ENCODE measurements at places on chromosomes 7 and 10.
A peak's percentile ranks its signal among the peaks of the same experiment; 100 is the strongest.

DNA sequence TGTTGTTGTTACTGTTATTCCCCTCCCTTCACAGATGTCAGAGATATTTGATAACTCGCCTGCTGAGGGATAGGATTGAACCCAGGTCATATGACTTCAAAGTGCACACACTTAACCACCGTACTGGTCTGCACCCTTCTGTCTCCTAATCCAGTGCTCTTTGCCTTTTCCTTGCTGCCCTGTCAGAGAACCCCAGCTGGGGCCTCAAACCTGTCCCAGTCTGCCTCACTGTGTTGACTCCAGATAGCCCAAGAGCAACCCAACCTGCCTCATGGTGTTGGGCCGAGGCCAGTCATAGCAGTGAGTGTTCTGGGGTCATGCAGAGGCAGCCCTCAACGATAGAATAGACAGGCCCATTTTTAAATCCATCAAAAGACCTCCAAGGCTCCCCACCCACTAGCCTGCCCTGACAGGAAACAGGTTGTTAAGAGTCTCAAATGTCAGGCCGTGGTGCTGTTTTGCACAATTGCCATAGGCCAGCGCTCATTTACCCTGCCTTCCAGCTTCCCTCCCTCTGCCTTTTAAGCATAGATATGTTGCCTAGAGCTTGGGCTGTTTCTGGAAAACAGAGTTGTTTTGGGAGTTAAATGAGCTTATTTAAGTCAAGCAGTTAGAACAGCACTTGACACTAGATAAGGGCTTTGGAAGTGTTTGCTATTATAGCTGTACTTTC, 37.0 kb upstream of the PDCD4 start:
- DNase-seq: no peak

GRCh38 chr10:119478111-119478802, 64.3 kb downstream of the RGS10 start:
- no peak for DNase-seq

DNA sequence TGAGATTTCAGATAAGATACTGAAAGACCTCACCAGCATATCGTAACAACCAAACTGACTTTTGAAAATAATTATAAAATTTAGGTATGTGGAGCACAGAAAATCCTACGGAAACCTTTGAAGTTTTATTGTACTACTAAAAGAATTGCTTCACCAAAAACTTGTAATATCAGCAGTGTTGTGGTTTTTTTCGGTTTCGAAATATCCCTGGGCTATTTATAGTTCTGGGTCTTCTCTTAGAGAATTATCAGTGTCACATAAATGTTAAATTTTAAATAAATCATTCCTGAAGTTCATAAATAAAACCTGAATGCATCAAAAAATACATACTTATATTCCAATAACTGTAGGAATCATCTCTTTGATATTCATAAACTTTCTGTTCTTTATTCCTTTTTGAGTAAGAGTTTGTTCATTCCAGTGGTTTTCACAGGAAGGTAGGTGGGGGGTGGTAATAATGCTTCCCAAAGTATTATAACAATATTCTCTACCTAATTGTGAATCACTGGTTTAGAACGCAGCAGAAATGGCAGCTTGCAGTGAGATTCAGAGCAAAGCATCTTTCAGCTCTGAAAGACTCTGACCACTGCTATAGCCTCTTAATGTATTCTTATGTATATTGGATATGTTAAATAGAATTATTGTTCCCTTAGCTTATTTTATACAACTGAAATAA, 60.2 kb downstream of the ZNF277 start:
- no peak for DNase-seq

DNA sequence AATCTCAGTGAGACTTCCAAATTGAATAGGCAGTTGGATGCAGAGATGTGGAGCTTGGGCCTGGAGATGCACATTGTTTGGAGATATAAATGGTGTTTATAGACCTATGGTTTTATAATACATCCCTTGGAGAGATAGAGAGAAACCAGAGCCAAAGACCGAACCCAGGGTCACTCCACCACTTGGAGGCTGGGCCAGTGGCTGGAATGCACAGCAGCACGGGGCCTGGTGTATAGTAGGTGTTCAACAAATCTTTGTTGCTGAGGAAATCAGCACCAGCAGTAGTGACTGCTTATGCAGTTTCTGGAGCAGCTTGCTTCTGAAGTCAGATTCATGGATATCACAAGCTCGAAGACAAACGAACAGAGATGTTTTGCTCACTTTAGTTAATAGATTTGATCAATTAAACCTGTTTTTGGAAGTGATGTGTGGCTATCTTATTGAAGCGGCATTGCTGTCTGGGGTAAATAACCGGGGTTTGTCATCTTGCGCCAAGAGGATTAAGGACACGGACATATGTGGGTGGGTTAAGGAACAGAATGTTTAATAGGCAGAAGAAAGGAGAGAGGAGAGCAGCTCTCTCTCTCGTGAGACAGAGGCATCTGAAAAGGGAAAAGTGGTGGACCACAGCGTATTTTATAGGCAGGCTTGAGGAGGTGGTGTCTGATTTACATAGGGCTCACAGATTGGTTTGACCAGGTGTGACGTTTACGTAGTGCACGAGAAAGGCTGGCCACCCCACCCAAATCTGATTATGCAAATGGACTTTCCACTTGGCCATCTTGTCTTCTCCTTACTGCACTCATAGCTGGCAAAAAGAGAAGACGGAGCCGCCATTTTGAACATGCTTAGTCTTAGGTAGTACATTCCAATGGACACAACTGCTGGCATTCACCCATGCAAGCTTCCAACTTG, 11.1 kb downstream of the RBP4 start:
- no peak for DNase-seq

GRCh38 chr10:123097039-123097438, 38.7 kb upstream of the HMX3 start:
- DNase-seq: no peak

GRCh38 chr7:129948877-129949291, 3.9 kb downstream of the UBE2H start:
- DNase-seq: peak; percentile 58

DNA sequence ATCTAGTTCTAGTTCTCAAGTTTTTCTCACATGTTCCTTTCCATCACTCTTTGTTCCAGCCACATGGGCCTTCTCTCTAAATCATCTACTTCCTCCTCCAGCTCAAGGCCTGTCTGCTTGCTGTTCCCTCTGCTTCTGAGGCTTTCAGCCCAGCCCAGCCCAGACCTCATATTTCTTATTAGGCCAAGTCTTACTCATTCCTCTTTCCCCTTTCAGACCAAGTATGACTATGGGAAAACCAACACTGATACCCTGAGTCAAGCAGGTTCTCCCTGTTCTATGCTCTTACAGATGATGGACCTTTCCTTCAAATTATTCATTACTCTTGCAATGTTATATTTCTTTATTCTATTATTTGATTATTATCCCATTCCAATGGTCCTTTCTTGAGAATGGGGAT, 80.3 kb upstream of the SEM1 start:
- DNase-seq: no peak

- DNase-seq: no peak
Observed at GRCh38 chr7:120941064-120941463, 9.5 kb upstream of the ING3 start.

- DNase-seq: no peak
Observed at GRCh38 chr7:5363729-5364128, 59.9 kb downstream of the TNRC18 start.

DNA sequence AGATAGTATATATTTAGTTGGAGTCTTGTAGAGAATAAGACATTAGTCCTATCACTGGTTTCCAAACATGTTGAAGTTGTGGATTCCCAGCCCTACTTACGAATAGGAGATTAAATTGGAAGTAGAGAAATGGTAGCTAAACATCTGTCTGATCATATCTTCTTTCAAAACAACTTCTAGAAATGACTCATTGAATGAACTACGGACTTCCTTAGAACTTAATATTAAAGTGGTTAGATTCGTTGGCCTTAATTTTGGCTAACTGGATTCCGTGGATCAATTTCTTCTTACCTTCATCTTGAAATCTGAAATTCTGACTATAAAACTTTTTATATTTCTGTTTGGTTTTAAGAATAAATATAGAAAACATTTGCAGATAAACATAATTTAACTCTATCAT, 3.4 kb downstream of the PHF14 start:
- DNase-seq: no peak

GRCh38 chr10:70672165-70673042, at the start of gene ADAMTS14:
Gene ADAMTS14, plus strand, starts transcription at chr10:70672506. Its CDS starts 297 bp downstream, at chr10:70672803.
- DNase-seq: no peak

DNA sequence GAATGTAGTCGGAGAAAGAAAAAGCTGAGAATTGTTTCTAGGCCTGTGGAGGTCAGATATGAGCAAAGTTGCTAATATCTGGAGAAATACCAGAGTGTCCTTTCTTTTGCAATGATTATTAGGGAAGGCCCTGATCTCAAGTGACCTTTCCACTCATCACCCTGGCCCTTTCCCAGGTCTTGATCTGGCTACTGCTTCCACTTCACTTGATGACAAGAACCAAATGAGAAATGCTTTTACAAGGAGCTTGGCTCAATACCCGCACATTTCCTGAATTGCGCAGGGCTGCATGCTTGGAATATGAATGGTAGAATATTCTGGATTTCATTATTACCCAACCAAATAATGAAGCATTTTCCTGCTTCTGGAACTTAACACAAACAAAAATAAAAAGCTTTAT, 104.6 kb downstream of the ITGB8 start:
- DNase-seq: no peak

- no peak for DNase-seq
Observed at GRCh38 chr10:63265683-63266235, 132.6 kb downstream of the NRBF2 start.

DNA sequence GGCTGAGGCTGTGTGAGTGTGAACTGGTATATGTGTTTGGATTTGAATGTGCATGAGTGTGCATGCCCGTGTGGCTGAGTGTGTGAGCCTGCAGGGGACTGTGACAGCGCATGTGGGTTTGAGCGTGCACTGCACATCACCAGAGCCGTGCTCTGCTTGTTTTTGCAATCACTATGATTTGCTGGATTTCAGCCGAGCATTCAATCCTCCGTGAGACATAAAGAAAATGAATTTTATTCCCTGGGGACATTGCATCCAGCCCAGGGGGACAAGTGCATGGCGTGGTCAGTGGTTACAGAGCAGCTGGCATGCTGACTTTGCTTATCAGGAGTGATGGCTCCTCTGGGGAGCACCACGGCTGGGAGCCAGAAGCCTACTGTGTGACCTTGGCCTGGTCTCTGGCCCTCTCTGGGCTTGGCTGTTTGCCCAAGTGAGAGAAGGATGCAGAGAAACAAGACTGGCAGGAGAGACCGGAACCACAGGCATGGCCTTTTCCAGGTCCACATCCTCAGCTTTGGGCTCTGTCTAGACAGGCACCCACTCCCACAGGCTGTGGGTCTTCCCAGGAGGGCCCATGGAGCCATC, 160.2 kb upstream of the UNC5B start:
- no peak for DNase-seq

GRCh38 chr10:47225219-47225927, 74.6 kb upstream of the GDF10 start:
- no peak for DNase-seq

GRCh38 chr10:14822879-14823755, 14.7 kb downstream of the CDNF start:
- peak; percentile 19 for DNase-seq

GRCh38 chr7:135420786-135421185, 89.1 kb downstream of the CNOT4 start:
- no peak for DNase-seq

DNA sequence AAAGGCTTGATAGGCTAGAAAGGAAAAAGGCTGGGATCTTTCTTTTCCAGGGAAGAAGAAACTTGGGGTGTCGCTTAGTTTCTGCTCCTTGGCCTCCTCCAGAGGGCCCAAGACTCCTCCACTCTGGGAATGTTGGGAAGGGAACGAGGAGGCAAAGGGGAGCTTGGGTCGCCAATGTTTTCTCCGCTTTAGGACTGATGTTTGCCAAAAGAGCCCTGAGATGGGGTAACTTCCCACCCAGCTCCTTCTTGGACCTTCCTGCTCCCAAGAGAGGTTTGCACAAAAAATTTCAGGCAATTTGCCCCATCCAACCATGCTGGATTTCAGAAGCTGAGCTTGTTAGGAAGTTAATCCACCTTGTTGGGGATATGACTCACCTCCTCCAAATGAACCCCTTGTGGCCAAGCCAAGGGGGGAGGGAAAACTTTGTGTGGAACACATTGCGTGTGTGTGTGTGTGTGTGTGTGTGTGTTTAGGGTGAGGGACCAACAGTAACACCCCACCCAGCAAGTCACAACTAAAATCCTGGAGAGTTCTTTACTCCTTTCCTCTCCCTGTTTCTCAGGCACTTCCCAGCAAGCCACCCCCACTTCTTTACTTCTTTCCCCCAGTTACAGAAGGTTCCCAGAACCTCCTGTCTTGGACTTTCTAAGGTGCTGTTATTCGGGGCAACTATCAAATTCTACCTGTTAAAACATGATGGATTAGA, 8.7 kb upstream of the HOXA2 start:
- DNase-seq: no peak

DNA sequence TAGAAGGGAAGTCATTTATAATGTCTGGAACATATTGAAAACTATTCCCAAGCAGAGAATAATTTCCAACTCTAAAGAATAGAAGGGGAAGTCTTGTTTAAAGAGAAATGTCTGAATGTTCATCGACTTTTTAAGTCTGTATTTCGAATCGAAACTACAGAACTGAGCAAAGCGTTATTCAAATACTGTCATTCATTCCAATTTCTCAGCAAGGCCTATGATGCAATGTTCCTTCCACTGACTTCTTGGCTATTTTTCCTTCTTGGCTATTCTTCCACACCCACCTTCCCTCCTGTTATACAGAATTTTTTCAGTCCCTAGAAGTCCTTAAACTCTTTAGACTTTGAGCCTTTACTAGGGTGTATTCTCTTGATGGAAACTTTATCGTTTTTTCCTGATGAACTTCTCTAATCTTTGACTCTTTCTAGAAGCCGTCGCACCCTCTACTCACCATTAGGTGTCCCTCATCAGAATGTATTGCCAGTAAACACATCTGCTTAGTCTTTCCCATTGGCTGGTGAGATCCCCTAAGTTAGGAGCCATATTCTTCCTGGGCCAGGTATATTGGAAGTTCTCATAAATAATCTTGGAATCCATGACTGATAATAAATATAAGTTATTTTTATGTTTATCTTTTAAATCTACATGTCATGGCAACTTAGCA, 235.7 kb upstream of the CCDC6 start:
- DNase-seq: no peak

- no peak for DNase-seq
Observed at GRCh38 chr10:5835446-5836095, 22.3 kb upstream of the GDI2 start.

- no peak for DNase-seq
Observed at GRCh38 chr7:17671956-17672355, 268.3 kb downstream of the SNX13 start.

GRCh38 chr7:16801111-16801542, 3.7 kb downstream of the AGR2 start:
- peak; percentile 0 for DNase-seq

DNA sequence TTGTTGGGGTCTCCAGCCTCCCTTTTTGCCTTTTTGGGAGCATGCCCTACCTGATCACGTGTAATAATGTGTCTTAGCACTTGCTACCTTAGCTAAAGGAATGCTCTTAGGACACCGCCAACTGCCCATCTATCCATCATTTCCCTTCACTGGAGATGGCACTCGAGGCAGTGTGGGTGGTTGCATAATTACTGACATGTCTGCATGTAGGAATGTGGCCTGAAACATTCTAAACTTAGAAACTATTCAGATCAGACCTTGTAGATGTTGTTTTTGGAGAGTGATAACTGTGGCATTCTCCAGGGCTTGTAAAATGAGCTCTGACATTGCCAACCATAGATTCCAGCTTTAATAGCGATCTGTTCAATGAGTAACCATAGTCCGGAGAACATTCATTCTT, 365.8 kb downstream of the BBS9 start:
- no peak for DNase-seq

- DNase-seq: no peak
Observed at GRCh38 chr7:99768471-99768870, 15.5 kb downstream of the CYP3A4 start.

GRCh38 chr7:158810846-158811245, 18.5 kb downstream of the ESYT2 start:
- DNase-seq: no peak
